ENCODE measurements at places on chromosomes 12 and 14. TPM values are rescaled to one million over a fixed set of nuclear protein-coding genes. Genes with fewer than 3 reads are reported as not detected.

DNA sequence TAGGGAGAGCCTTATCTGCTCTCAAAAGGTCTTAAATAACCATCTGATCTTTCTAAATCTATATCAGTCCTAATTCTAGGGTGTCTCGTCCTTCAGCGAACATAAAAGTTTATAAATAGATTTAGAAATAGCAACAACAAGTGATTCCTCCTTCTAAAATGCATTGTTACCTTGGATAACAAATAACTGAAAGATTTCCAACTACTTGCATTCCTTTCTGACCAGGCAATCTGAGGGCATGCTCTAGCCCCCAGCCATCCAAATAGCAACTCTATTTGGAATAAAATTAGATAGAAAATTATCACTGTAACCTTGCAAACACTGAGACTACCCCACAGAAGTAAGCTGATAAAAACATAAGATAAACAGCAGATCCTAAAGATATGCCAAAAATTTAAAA is 21.8 kb upstream of the KRR1 start:
- H3K4me3 ChIP-seq: no peak overlapping the region
- H3K4me1 ChIP-seq: no peaks in the 10 kb centered on the region
- no peaks in the 10 kb centered on the region for H3K27me3 ChIP-seq

DNA sequence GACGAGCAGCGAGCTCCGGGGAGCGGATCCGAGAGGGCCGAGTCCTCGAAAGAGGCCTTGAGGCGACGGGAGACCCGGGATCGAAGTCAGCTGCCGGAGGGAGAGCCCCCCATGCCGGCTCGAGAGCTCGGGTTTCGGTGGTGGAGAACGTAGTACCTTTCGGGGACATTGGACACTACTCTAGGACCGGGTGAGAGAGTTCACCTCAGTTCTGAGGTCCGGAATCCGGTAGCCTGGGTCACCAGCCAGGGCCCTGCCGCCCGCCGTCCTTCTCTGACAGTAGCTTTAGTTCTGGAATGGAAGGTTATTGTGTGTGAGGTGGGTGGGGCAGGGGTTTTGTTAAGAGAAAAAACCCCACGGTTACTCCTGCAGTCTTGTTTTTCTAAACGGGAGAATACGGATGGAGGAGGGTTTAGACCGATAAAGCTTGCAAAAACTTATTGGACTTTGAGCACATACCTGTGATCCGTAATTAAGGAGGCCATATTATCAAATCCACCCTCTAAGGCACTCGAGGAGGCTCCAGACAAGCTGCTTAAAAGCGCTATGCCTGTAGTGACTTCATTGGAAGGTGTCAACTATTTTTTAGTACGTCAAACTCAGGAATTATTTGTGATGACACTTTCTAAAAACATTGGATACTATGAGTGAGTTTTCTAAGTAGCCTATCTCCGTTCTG is 765 bp downstream of the SCYL2 start:
- H3K4me1 ChIP-seq: peaks cover 9% of the 10 kb centered on the region
- peak overlapping the region; percentile 74 for H3K27ac ChIP-seq
- H3K4me3 ChIP-seq: peak overlapping the region; percentile 84

DNA sequence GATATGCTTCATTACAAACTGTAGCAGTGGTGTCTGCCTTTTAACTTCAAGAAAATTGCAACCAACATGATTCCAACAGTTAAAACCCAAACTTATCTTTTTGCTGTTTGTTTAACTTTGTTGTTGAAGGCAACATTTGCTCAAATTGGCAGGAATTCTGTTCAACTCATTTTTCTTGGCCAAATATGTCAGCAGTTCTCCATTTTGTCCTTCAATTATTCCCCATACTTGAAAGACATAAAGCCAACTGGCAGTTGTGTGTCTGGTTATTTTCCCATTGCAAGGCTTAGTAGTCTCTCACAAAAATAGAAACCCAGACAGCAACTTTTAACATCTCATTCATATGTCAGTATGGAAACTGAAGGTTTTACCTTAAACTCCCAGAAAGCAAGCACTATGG is 146.3 kb downstream of the LRIG3 start:
- H3K36me3 ChIP-seq: no peaks in the 10 kb centered on the region
- no peak for DNase-seq
- no peaks in the 10 kb centered on the region for H3K27me3 ChIP-seq
- H3K4me3 ChIP-seq: no peak overlapping the region
- no peak overlapping the region for H3K27ac ChIP-seq

DNA sequence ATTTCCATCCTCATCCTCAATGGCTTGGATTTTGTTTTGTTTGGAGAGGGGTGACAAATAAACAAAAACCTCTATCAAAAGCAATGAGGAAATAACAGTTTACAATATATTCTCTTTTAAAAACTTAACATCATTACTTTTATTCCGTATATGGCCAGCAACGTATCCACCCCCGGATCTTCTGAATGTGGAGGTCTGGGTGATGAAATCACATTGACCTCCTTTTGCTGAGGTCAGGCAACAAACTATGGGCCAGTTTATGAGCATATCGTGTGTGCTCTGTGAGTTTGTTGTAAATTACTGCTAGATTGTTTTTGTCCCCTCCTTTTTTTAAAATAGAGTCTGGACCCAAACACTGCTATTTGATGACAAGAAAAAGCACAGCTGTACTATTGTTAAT is 178.1 kb downstream of the BCAT1 start:
- no peak overlapping the region for H3K27ac ChIP-seq
- DNase-seq: no peak
- no peak overlapping the region for H3K4me3 ChIP-seq
- no peaks in the 10 kb centered on the region for H3K27me3 ChIP-seq
- H3K36me3 ChIP-seq: no peaks in the 10 kb centered on the region

RTL1 gene
- total RNA-seq: not detected

METTL25 gene
- total RNA-seq: 8.3 TPM

- H3K27me3 ChIP-seq: no peaks in the 10 kb centered on the region
- no peak for DNase-seq
- H3K27ac ChIP-seq: no peak overlapping the region
- no peaks in the 10 kb centered on the region for H3K36me3 ChIP-seq
- no peaks in the 10 kb centered on the region for H3K4me1 ChIP-seq
These were observed 708.5 kb downstream of the C12orf50 start for GRCh38 chr12:87320724-87321123.

- DNase-seq: no peak
- H3K27ac ChIP-seq: no peak overlapping the region
- no peaks in the 10 kb centered on the region for H3K36me3 ChIP-seq
- no peaks in the 10 kb centered on the region for H3K27me3 ChIP-seq
These were observed 19.5 kb downstream of the SERPINA3 start for GRCh38 chr14:94631536-94632304.

DNA sequence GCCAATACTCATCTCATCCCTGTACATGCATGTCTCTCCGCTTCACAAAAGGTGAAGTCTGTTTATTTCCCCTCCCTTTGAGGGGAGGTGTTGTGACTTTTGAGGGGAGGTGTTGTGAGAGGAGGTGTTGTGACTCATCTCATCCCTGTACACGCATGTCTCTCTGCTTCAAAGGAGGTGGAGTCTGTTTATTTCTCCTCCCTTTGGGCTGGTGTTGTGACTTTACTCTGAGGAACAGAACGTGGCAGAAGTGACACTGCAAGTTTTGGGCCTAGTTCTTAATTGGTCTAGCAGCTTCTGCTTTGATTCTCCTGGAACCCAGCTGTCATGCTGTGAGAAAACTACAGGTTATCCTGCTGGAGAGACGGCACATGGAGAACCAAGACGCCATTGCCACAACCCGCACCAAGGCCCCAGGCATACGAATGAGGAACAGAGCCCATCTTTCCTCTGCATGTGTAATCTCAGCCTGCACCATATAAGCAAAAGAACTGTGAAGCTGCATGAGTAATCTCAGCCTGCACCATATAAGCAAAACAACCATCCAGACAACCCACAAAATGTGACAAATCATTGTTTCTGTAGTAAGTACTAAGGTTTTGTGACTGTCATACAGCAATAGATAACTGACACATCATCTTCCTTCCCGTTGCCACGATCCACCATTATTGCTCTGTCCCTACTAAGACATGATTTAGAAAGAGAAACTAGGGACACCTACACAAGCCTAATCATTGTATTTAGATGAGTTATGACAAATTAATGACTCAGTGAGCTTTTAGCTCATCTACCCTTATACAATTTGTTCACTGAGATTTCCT is 30.0 kb downstream of the GALNT4 start:
- DNase-seq: no peak
- H3K4me1 ChIP-seq: no peaks in the 10 kb centered on the region
- H3K36me3 ChIP-seq: no peaks in the 10 kb centered on the region
- H3K27ac ChIP-seq: no peak overlapping the region

TPH2 gene
- 0.90 TPM for total RNA-seq

- H3K36me3 ChIP-seq: no peaks in the 10 kb centered on the region
- no peak for DNase-seq
- H3K27me3 ChIP-seq: no peaks in the 10 kb centered on the region
- H3K27ac ChIP-seq: no peak overlapping the region
These were observed 13.4 kb upstream of the NIN start for GRCh38 chr14:50844391-50844790.

KLRK1 gene
- total RNA-seq: not detected

- H3K36me3 ChIP-seq: no peaks in the 10 kb centered on the region
- no peak overlapping the region for H3K27ac ChIP-seq
- H3K4me3 ChIP-seq: no peak overlapping the region
- no peaks in the 10 kb centered on the region for H3K4me1 ChIP-seq
These were observed 17.4 kb upstream of the DNM1L start for GRCh38 chr12:32661706-32662105.

OAS3 gene
- 0.73 TPM for total RNA-seq

DNA sequence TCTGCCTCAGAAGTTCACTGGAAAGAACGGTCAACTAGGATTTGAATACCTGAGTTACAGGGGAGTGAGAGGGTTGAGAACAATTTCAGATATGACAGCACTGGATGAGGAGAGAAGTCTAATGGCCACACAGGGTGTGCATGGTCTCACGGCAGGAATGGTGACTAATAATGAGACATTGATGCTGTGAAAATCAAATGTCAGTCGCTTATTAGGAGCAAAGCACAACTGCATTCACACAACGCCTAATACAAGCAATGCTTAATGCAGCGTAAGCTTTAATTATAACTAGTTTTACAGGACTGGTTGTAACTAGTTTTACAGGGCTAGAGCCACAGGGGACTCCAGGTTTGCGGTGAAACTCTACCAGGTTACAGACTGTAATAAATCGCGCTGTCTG is 23.4 kb upstream of the PRIMA1 start:
- no peaks in the 10 kb centered on the region for H3K36me3 ChIP-seq
- no peak overlapping the region for H3K4me3 ChIP-seq

DNA sequence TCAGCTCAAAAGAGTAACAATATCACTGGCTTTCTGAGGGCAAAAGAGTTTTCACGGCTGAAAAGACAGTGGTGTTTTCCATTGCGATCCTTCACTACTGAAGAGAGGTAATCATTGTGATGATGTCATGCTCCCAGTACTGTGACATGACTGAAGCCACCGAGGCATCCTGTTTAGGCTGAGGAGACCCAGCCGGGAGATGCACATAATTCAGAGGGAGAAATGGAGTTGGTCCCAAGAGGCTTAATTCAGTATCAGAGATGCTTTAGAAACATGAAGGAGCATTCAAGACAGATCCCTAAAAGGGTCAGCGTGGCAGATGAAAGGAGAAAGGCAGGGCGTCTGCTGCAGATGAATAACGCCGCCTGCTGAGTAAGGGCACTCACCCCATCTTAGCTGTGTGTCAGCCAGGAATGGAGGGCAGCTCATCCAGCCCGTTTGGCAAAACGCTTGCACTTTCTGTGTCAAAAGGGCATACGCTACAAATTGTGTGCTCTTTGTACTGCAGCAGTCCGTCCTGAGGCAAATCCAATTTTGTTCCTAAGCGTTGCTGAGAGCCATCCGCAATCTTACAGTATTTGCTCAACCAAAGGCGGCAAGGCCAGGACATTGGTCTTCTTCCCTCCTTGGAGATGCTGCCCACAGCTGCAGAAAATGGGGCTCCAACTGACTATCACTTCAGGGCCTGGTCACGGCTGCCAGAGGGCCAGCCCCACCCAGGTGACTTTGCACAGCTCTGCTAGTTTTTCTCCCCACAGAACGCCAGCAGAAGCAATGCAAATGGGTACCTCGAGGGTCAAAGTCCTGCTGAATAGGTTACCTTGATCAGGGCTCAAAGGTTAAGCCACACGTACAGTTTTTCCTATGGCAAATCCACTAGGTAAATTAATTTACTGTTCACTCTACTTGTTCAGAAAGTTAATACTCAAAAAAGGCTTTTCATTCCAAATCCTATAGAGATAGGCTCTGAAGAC is 23.5 kb downstream of the CCDC92 start:
- no peaks in the 10 kb centered on the region for H3K36me3 ChIP-seq
- no peak for DNase-seq
- H3K4me1 ChIP-seq: no peaks in the 10 kb centered on the region

HOXC12 gene
- total RNA-seq: not detected

ASCL1 gene
- total RNA-seq: not detected

KRT83 gene
- total RNA-seq: not detected

GRCh38 chr14:93395231-93395630 is 35.5 kb upstream of the UNC79 start:
- H3K27me3 ChIP-seq: no peaks in the 10 kb centered on the region
- no peak overlapping the region for H3K27ac ChIP-seq
- H3K36me3 ChIP-seq: no peaks in the 10 kb centered on the region

GRCh38 chr14:39122330-39123138 is 8.4 kb downstream of the GEMIN2 start:
- no peaks in the 10 kb centered on the region for H3K27me3 ChIP-seq
- no peak for DNase-seq
- no peaks in the 10 kb centered on the region for H3K4me1 ChIP-seq
- H3K4me3 ChIP-seq: no peak overlapping the region
- peaks cover 70% of the 10 kb centered on the region for H3K36me3 ChIP-seq

GRCh38 chr12:26651566-26652188 is 181.3 kb downstream of the ITPR2 start:
- H3K4me1 ChIP-seq: peaks cover 1% of the 10 kb centered on the region
- no peaks in the 10 kb centered on the region for H3K27me3 ChIP-seq
- no peak overlapping the region for H3K4me3 ChIP-seq
- peak; percentile 93 for DNase-seq
- H3K36me3 ChIP-seq: peaks cover 8% of the 10 kb centered on the region

DNA sequence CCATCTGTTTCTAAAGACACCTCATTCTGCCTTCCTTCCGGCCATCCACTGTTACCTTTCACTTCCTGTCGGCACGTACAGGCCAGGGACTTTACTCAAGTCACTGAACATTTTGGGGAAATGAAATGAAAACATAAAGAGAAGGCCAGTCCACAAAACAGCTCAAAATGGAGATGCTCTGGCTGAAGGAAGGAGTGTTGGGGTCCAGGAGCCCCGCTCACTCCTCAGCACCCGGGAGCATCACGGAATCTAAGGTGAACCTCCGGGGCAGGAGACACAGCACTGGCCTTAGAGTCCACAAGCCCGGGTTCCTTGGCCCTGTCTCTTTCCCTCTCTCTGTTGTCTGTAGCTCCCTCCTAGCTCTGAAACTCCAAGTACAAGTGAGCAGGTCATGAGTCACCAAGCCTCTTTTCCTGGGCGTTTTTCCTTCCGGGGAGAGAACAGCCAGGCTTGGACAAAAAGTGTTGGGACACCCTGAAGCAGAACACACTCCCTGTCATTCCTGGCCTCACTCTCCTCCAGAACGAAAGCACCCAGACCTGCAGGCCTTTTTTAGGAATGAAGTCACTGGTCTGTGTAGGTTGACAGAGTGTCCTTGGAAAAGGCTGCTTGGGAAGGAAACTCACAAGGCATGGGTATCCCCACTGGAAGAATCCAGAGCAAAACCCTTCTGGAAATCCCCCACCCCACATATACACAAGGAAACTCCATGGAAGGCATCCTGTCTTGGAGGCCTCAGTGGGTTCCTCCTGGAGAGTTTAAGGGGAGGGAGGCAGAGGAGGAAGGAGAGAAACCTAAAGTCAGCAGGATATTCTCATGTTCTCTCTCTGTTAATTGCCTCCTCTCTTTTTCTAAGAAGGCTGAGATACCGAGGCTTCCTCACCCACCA is 245.3 kb downstream of the ZFP36L1 start:
- no peaks in the 10 kb centered on the region for H3K27me3 ChIP-seq
- H3K27ac ChIP-seq: no peak overlapping the region
- no peaks in the 10 kb centered on the region for H3K36me3 ChIP-seq
- H3K4me3 ChIP-seq: no peak overlapping the region
- no peak for DNase-seq
